MCF 10A (cell line): ENCODE measurements at places on chromosomes 2 and 18. TPM values are rescaled to one million over a fixed set of nuclear protein-coding genes. Genes with fewer than 3 reads are reported as not detected.

GRCh38 chr2:220955776-220956175 is 616.3 kb downstream of the EPHA4 start:
- no peaks in the 10 kb centered on the region for H3K4me1 ChIP-seq
- DNase-seq, result no peak
- no peak overlapping the region for H3K4me3 ChIP-seq
- no peaks in the 10 kb centered on the region for H3K27me3 ChIP-seq

GRCh38 chr2:154587739-154588138 is 110.8 kb upstream of the KCNJ3 start:
- no peak for DNase-seq
- no peak overlapping the region for H3K27ac ChIP-seq
- no peaks in the 10 kb centered on the region for H3K4me1 ChIP-seq
- H3K36me3 ChIP-seq, result peaks cover under 1% of the 10 kb centered on the region

The FIGN gene
- total RNA-seq, result 9.0 and 11.7 TPM in 2 replicates

The TRAPPC12 gene
- total RNA-seq, result 84.4 and 102 TPM in 2 replicates

The VWC2L gene
- total RNA-seq, result not detected in 2 replicates

The PLCD4 gene
- 0.40 and 0.86 TPM in 2 replicates for total RNA-seq

The HTR2B gene
- not detected in 2 replicates for total RNA-seq
